ENCODE measurements at places on chromosomes 1 and 21. TPM values are rescaled to one million over a fixed set of nuclear protein-coding genes. Genes with fewer than 3 reads are reported as not detected.

- H3K4me1 ChIP-seq: no peaks in the 10 kb centered on the region
- no peak overlapping the region for H3K27ac ChIP-seq
- no peaks in the 10 kb centered on the region for H3K36me3 ChIP-seq
- H3K27me3 ChIP-seq: no peaks in the 10 kb centered on the region
- no peak for DNase-seq
Observed at GRCh38 chr1:18670121-18670867, 39.6 kb downstream of the PAX7 start.

GRCh38 chr1:210437111-210437510 is 108.4 kb downstream of the HHAT start:
- no peaks in the 10 kb centered on the region for H3K4me1 ChIP-seq
- H3K27ac ChIP-seq: no peak overlapping the region
- no peak overlapping the region for H3K4me3 ChIP-seq

- H3K4me1 ChIP-seq: no peaks in the 10 kb centered on the region
- no peak overlapping the region for H3K4me3 ChIP-seq
- no peak for DNase-seq
- no peak overlapping the region for H3K27ac ChIP-seq
Observed at GRCh38 chr1:90122654-90123340, 127.9 kb downstream of the ZNF326 start.

DNA sequence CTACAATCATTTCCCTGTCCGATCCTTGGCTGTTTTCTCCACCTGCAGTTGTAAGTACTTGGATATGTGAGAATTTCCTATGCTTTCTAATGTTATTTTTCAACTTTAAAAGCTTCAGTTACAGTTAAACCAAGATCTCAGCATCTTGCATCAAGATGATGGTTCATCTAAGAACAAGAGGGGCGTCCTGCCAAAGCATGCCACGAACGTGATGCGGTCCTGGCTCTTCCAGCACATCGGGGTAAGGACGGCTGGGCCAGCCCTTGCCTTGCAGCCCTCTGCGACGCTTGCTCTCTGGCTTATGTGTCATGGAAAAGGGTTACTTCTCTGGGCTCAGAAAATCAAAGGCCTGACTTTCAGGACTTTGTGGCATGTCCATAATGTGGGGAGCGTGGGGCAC is 46.8 kb downstream of the PKNOX1 start:
- H3K27ac ChIP-seq: no peak overlapping the region
- peaks cover 13% of the 10 kb centered on the region for H3K36me3 ChIP-seq
- DNase-seq: no peak
- no peak overlapping the region for H3K4me3 ChIP-seq
- no peaks in the 10 kb centered on the region for H3K4me1 ChIP-seq
- no peaks in the 10 kb centered on the region for H3K27me3 ChIP-seq

DNA sequence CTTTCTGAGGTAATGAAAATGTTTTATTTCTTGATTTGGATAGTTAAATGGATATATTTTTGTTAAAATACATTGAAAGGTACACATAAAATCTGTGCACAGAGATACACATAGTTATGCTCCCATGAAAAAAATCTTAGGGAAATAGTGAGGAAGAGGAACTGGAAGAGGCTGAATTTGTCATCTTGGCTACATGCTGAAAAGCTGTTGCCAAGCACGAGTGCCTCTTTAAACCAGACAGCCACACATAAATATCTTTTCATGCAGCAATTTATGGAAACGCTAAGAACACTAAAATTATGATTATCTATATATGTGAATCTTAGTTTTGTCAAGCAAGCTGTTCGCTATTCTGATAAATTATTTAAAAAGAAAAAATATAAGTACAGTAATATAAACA is 12.8 kb upstream of the ADAR start:
- H3K27me3 ChIP-seq: no peaks in the 10 kb centered on the region
- no peaks in the 10 kb centered on the region for H3K36me3 ChIP-seq
- no peak for DNase-seq
- no peak overlapping the region for H3K4me3 ChIP-seq
- H3K27ac ChIP-seq: no peak overlapping the region

DNA sequence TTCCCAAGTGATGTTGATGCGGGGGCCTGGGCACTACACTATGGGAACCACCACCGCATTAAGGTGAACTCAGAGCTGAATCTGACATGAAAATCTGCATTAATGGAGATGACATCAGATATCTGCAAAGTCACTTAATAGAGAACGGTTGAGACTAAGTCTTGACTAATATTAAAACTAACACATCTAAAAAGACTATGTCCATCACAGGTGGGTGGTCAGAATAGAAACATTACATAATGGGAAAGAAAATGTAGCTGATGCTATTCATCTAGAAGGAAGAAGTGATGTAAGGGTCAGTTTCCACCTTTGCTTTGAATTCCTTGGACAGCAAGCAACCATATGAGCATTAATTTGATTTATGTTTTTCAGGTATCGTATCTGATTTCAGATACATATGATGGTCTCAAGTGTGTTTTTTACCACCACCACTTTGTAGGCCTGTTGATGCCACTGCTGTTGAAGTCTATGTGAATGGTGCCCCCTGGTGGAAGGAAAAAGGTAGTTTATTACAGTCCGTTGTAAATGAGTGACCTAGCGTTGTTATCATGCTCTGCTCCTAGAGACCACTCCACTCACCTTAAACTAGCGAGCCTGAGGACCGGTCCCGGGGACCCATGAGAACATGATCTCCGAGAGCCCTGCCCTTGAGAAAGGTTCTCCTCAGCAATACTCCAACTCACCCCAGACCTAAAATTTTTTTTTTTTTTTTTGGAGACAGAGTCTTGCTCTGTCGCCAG is 73.5 kb downstream of the BACH1 start:
- no peaks in the 10 kb centered on the region for H3K4me1 ChIP-seq
- H3K27me3 ChIP-seq: no peaks in the 10 kb centered on the region
- H3K36me3 ChIP-seq: no peaks in the 10 kb centered on the region
- no peak overlapping the region for H3K27ac ChIP-seq

Gene DYRK1A
- 93.8 TPM for total RNA-seq

Measured in thoracic aorta (tissue), 2 donors.